ENCODE measurements at places on chromosomes 3 and 15.

GRCh38 chr15:52717924-52718323 lies 38.7 kb upstream of the ATOSA start:
- DNase-seq: no peak

DNA sequence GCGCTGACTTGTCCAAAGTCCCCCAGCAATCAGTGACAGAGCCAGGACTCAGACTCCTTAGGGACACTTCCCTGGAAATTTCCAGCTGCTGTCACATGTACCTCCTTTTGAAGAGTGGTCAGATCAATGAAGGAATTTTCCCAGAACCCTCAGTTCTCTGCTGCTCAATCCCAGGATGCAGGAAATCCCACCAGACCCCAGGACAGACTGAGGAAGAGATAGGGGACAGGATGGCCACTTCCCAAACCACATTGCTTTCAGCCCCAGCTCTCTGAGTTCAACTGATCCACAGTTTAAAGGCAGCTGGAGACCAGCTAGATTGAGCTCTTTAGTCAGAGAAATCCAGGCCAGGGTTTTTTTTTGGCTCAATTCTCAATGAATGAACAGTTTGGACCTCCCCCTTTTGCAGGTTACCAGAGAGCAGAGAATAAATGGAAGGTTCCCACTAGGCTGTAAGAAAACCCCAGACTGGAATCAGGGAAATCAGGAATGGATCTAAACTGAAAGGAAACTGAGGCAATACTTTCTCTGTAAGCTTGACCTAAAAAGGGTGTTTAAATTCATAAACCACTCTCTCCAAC lies 1.5 kb downstream of the CYP1A1 start:
- peak; percentile 15 for DNase-seq

GRCh38 chr3:51394541-51394940 lies 3.5 kb downstream of the RBM15B start:
- DNase-seq: no peak

- DNase-seq: no peak
Observed at GRCh38 chr15:71186267-71186666, 71.0 kb downstream of the THSD4 start.

DNA sequence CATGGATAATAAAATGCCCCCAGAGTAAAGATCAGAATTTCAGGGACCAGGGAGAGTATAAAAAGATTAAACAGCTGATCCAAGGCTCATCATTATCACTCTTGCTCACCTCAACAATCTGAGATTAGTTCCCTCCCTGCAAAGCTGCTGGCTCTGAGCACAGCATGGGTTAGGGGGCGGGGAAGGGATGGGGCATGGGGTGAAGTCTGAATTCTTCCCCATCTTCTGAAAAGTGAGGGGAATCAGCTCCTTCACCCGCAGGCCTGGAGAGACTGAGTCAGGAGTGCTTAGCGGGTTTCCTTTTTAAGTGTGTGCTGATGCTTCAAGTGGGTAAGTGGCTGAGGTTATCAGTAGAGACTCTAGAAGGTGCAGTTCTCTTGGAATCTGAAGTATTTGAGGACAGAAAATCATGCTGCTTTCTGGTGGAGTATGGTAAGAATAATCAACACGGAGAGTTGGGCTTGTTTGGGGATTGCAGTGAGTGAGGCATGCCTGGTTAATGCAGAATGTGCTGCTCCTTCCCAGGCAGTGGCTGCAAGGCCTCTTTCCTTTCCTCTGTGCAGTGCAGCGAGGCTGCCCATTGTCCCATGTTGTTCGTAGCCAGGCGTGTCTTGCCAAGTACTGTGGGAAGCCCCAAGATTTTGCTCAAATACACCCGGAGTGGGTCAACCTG lies 59.2 kb upstream of the TRAK1 start:
- DNase-seq: no peak

GRCh38 chr15:60496853-60497252 lies 17.9 kb upstream of the ICE2 start:
- DNase-seq: no peak

DNA sequence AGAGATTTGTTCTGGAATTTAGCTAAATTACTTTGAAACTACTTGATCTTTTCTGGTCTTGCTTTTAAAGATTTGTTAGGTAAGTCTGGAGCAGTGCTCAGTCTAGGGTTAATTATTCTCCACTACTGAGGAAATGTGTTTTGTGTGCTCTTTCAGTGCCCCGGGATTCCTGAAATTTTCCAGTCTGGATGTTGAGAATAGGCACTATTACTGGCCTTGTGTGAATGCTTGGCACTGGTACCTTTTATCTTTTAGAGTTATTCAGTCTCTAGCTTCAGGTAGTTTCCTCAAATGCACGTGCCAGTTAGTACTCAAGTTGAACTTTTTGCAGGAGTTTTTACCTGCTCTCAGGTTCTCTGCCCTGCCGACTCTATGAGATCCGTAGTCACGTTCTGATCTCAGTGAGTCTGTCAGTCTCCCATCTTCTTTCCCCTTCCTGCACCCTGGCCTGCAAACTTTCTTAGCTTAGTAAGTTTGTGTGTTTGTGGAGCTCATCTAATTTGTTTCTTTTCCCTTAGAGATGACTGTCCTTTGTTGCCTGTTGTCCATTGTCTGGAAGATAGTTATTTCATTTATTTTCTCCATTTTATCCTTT lies 39.5 kb downstream of the TCF12 start:
- no peak for DNase-seq

DNA sequence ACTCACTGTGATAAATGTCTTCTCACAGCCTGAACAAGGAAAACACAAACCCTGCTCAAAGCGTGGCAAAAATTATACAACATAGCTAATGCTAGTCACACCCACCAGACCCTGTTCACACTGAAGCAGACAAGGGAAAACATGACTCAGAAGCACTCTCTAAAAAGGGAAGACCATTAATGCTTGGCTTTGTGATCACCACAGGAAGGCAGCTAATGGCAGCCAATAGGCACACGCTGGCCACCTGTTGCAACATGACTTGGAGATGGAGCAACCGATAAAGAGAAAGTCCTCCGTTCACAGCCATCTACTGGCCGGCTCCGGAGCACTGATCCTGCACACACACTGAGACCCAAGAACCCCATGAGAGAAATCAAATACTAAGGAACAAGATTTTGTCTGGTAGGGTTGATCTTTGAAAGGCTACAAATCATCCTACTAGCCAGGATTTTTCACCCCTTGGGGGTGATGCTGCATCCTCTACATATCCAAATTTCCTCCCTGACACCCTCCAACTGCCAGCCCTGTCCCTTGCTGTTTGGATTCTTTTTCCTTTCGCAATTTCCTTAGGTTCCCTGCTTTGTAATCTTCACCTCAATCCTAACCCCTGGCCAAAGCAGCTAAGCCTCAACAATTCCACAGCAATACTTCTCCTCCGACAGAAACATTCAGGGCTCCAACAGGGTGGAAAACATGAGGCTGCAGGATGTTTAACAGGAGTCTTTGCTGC lies 3.2 kb downstream of the ZXDC start:
- peak; percentile 71 for DNase-seq

DNA sequence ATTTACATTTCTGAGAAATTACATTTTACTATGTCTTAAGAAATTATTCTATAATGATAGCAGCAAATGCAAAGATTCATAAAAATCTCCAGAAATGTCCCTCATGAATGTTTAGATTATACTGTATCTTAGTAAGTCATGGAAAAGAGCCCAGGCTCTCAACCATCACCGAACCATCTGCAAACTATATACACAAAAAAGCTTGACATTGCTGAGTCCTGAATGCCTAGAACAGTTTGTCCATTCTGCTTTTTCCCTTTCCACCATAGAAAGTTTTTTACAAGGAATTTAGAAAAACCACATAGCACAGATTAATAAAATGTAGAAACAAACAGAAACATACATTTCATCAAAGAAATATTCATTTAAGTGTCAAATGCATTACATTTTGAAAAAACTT lies 83.6 kb downstream of the MYO9A start:
- no peak for DNase-seq

GRCh38 chr3:16570113-16570512 lies 35.1 kb downstream of the DAZL start:
- no peak for DNase-seq

DNA sequence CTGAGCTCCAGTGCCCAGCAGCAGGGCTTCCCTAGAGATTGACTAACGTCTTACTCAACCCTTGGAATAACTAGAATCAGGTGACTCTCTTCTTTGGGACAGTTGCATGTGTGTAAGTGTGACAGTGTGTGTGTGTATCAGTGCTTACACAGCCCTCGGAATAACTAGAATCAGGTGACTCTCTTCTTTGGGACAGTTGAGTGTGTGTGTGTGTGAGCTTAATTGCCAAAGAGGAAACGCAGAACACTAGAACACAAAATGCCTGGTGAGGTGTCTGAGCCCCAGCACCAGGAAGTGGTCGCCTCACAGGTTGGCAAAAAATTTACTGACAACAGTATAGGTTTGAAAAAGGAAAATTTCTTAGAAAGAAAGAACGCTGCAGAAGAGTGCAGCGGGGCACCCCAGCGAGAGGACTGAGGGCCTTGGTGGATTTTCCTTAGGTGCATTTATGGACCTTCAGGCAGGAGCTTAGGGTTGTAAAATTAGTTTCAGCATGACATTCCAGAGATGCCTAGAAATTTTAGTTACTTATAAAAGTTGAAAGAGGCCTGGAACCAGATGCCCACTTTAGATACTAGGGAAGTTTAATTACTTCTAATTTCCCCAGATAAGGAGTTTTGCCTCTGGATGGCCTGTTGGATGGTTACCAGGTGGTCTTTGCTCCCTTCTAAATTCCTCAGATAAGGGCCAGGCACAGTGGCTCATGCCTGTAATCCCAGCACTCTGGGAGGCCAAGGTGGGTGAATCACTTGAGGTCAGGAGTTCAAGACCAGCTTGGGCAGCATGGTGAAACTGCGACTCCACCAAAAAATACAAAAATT lies 3.7 kb upstream of the WDR82 start:
- no peak for DNase-seq

DNA sequence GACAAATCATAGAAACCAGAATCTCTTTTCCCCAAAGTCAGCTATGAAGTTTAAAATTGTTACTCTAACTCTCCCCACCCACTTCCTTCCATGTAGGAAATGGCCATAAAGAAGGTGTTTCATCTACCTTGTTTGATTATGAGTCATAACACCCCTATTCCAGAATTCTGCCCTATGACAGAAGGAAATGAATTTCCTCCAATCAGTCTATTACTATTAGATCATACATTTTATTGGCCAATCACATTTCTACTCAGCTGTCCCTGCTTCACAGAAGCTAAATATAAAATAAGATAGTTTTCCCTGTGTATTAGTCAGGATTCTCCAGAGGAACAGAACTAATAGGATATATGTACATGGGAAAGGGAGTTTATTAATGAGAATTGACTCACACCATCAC lies 102.1 kb downstream of the TGFBR2 start:
- DNase-seq: no peak

GRCh38 chr3:101732240-101732641 lies 7.8 kb downstream of the CEP97 start:
- DNase-seq: no peak

DNA sequence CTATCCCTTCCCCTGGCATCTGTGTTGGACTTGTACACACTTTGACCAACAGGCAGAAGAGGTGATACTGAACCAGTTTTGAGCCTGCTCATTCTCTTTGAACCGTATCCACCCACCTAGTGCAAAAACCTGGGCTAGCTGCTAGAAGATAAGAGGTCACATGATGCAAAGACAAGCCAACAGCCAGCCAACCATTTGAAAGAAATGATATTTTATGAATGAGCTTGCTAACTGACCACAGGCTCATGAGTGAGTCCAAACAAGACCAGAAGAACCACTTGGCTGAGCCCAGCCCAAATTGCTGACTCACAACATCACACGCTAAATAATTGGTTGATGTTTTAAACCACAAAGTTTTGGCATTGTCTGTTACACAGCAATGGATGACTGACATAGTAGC lies 74.0 kb upstream of the CTNNB1 start:
- DNase-seq: no peak

- DNase-seq: no peak
Observed at GRCh38 chr3:14244521-14245247, 66.1 kb downstream of the LSM3 start.

DNA sequence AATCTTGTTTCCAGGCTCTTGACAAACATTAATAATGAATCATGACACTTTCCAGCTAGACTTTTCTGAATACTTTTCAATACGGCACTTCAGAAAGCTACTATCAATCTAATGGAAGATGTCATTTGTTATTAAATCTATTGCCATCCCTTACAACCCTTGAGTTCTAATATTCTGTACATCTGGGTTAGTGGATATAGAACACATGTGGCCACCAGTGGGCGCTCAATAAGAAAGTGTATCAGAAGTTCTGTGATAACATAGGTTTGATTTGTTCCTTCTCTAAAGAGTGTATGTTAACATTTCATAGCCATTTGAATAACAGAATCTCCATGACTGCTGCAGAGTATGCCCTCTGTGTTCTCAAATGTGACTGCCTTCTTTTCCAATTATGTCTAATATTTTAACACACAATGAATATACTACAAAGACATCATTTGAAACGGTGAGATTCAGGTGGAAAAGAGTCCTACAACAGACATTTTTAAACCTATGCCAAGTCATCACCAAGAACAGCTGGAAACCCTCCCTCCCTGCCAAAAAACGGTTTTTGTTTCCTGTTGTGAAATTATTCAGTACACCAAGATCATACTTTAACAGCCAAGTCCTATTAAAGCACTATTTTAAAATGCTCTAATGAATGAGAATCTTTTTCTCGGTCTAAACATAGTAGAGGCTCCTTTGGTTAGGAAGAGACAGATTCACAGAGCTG lies 22.2 kb downstream of the ALDH1A2 start:
- peak; percentile 18 for DNase-seq

- peak; percentile 47 for DNase-seq
Observed at GRCh38 chr3:127889976-127890650, 24.9 kb upstream of the KBTBD12 start.

- DNase-seq: no peak
Observed at GRCh38 chr3:188415196-188415595, 261.2 kb downstream of the LPP start.

- peak; percentile 8 for DNase-seq
Observed at GRCh38 chr15:47991357-47991756, 129.4 kb upstream of the SLC24A5 start.

- DNase-seq: no peak
Observed at GRCh38 chr15:26773067-26773877, 406 bp upstream of the GABRB3 start.
